ENCODE measurements at places on chromosomes 13 and 19.

DNA sequence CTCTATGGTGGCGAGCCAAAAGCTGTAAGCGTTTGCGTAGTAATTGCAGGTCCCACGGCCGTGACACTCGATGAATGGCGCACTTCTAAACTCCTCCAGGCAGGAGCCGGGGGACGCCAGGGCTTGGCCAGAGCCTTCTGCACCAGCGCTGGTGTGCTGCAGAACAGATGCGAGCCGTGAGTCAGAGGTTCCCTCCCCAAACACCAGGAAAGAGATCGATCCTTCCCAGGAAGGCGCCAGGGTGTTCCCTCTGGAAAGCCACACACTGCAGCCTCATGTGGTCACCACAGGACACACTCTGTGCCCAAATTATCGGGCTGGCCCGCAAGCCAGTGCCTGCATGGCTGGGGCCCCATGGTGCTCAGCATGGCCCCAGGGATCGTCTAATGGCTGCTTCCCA is 154.6 kb downstream of the COL4A1 start:
- DNase-seq: no peak

GRCh38 chr13:43879755-43880181 is at the start of gene LACC1:
Gene LACC1, plus strand, starts transcription at chr13:43879904. Its CDS starts 1,082 bp downstream, at chr13:43880986.
- DNase-seq: no peak

DNA sequence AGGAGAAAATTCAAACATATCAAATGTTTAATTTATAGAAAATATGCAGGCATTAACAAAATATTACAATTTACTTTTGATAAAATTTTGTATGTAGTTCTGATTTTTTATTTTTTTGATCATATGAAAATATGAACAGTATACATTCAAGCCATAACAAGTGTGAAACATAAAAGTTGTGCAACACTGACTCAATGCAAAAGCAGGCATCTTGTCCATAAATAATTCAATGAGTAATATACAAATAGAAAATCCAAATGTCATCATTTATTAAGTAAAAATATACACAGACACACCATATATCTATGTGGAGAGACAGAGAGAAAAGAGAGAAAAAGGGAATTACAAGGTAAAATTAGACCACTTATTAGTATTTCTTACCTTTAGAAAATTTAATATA is 1183.9 kb downstream of the SLITRK1 start:
- no peak for DNase-seq

DNA sequence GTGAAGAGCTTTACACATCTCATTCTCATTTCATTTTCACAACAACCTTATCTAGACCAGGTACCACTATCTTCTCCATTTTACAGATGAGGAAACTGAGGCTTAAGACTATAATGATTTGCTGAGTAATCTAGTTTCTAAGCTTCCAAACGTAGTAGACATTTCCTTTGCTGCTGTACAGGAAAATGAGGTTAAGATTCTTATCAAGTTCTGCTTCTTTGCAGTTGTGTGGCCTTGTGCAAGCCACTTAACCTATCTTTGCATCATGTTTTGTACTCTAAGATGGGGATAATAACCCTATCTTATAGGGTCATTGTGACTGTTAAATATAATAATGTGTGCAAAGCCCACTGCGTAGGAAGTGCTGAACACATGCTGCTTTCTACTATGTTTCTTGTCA is 307.9 kb downstream of the HS6ST3 start:
- DNase-seq: no peak

- DNase-seq: no peak
Observed at GRCh38 chr13:36875431-36875830, 44.6 kb downstream of the SMAD9 start.

GRCh38 chr13:97809576-97809975 is 143.9 kb upstream of the IPO5 start:
- DNase-seq: no peak

- peak; percentile 48 for DNase-seq
Observed at GRCh38 chr19:10353793-10354391, 14.5 kb upstream of the ICAM3 start.

- peak; percentile 50 for DNase-seq
Observed at GRCh38 chr19:51098365-51099046, 9.7 kb downstream of the CTU1 start.

- DNase-seq: no peak
Observed at GRCh38 chr13:45156565-45157361, 36.5 kb downstream of the GTF2F2 start.

- no peak for DNase-seq
Observed at GRCh38 chr13:94851576-94851975, 139.2 kb upstream of the SOX21 start.

- no peak for DNase-seq
Observed at GRCh38 chr19:56383826-56384605, 9.3 kb downstream of the ZNF582 start.

- DNase-seq: no peak
Observed at GRCh38 chr13:89393758-89394304, 1722.7 kb downstream of the SLITRK5 start.

- no peak for DNase-seq
Observed at GRCh38 chr19:15976836-15977689, 28.3 kb downstream of the OR10H4 start.

GRCh38 chr13:108322206-108322824 is 52.8 kb downstream of the TNFSF13B start:
- no peak for DNase-seq

GRCh38 chr13:98846521-98846920 is 94.0 kb upstream of the SLC15A1 start:
- DNase-seq: no peak

DNA sequence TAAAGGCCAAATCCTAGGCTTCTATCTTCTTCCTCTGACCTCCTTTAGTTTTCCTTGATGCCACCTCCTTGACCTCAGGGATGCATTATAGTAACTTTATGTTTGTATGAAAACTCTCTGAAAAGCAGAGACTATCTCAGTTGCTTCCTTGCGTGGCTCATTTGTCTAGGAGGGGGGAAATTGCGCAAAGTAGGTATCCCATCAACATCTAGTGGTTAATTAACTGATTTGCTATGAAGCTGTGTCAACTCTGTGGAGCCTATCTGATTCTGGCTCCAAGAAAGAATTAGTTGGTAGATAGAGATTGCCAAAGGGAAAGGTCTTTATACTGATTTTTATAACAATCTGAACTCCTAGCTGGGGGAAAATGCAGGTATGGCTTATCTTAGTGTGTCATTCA is 82.1 kb upstream of the FRY start:
- DNase-seq: no peak

DNA sequence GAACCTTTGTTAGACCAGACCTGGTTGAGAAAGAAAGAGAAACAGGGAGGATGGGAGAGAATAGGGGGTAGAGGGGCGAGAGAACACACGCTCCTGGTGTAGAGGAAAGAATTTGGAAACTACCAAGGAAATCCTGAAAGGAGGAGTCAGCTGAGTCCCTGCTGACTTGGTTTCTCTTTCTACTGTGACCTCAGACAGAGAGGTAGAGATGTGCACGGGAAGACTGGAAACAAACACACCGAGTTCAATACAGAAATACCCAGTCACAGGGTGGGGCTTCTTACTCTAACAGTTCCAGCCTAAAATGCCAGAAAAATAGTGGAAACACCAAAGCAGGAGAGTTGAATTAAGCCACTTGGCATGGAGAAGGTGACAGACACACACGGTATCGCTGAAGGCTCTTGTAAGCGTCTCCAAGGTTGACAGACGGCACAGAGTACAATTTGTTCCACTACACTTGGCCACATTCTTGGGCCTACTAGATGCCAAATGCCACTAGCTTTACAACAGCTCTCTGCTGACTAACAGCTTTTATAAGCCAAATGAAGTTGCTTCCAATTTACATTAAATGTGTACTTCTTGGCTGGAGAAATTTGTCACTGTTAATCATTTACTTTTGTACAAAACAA is 28.1 kb downstream of the LATS2 start:
- peak; percentile 65 for DNase-seq

- DNase-seq: no peak
Observed at GRCh38 chr13:101514695-101515275, 62.3 kb downstream of the ITGBL1 start.

- no peak for DNase-seq
Observed at GRCh38 chr13:47039106-47039505, 142.3 kb upstream of the HTR2A start.

GRCh38 chr13:112444416-112445399 is 68.6 kb downstream of the SPACA7 start:
- no peak for DNase-seq

DNA sequence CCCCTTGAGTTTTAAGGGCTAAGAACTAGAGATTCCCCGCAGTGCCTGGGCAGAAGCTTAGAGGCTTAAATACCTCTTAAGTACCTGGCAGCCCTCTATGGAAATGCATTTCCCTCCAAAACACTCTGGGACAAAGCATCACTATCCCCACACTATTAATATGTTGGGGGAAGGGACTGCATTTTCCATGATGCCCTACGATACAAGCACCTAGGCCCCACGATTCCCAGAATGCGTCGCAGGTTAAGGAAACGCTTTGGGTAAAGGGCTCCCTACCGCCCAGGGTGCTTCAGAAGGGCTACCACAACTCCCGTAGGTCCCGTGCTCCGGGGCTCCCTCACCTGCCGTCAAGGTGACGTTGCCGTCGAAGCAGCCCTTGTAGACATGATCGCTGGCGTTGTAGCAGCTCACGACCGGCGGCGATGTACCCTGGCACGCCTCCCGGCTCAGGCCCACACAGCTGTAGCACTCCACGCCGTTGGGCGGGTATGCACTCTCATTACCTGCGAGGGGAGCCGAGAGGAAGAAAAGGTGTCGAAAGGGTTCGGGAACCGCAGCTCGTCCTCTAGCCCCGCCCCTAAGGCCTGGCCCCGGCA is 2.5 kb downstream of the LYPD3 start:
- no peak for DNase-seq

DNA sequence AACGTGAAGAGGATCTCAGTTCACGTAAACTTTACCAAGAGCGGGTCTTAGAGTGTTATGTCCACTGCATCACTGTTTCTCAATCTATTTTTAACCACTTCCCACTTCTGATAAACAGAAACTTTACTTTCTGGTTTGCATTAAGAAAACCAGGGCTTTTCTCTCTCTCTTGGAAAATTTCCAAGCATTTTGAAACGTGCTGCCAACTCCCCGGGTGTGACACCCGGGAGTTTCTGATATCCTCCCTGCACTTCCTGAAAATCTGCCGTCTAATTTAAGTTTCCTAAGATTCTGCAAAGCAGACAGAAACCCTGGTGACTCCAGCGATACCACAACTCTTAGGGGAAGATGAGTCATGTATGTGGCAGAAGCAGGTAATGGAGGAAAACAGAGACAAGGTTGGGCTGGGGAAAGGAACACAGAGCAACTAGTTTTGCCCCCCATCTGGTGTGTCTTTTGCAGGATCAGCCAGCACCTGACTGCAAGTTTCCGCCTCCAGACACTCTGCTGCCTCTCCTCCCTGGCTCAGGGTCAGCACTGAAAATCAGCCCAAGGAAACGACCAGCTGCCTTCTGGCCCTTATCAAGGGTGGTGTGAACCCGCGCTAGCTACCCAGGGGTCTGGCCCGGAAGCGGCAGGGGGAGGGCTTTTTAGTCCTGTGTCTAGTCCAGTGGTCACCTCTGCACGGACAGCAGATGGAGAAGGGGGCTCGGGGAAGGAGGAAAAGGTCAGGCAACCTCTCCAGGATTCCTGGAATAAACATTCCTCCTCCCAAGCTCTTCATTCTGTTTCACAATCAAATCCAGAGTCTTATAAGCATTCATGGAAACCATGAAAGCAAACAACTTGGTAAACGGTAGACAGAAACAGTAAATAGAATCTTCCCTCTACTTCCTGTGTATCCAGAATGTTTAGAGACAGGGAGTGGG is 11.3 kb upstream of the FFAR2 start:
- peak; percentile 59 for DNase-seq

DNA sequence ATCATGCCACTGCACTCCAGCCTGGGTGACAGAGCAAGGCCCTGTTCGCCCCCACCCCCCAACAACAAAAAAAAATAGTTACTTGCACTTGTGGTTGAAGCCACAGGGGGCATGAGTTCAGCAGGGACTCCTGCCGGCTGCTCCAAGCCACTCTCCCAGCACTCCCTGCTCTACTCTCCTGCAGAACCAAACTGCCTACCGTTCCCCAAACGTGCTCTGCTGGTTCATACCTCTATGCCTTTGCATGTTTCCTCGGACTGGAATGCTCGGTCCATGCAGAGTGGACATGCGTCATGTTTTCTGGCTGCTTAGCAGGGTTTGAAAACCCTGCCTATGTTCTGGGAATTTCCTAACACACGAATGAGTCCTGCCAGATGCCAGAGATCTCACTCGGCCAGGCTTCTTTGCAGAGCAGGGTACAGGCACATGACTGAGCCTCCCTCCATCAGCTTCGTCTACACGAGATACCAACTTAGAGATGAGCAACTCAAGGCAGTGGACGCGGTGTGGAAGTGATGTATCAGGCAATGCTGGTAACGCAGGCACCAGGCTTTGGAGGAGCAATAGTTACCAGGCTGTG is 8.5 kb upstream of the SLC25A15 start:
- no peak for DNase-seq

DNA sequence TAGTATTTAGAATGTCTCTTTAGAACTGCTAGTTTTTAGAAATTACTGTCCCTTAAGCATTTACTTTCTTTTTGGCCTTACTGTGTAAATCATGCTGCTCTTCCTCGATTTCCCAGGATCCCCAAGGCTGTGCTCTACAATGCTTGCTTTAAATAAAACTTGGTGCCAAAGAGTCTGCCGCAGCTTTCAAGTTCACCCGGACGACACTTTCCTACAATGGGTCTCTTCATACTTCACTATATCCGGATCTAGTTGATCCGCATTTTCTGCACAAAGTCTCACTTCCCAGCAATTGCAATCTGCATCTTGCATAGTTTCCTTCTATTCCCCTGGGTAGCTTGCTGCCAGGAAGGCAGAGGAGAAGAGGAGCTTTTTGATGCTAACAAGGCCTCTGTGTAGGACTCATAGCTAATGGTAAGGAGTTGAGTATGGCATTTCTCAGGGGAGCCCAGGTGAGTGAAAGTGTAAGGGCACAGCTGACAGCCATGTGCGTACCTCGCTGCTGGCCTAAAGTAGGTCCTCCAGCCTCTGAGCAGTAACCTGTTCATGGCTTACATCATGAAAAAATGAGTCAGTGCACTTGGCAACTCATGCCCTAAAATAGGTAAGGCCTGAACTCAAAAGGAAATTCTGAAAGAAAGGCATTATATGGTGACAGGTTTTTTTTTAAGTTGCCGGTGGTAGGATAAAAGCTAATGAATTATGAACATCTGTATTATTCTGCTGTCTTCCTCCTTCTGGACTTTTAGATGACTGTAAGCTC is 101.6 kb downstream of the ENOX1 start:
- no peak for DNase-seq

DNA sequence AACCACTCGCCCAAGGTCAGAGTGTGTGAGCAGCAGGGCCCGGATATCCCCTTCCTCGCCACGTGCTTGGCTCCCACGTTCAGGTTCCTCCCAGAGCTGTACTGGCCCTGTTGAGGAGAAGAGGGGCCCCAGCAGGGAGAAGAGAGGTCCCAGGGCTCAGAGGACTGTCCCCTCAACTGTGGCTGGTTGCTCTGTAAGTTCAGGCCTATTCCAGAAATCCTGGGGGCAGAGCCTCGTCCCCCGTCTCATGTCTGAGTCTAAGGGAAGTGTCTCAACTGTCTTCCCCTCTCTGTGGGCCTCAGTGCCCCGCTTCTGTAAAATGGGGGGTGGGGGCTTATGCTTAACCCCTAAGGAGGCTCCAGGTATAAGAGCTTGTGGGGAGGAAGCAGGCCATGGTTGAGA is 3.9 kb downstream of the PPP5C start:
- DNase-seq: no peak

Measured in left hindlimb (tissue), 1 donor.